ENCODE measurements at places on chromosomes 7 and 10.

GRCh38 chr7:128829391-128830166, 627 bp upstream of the FLNC start:
- no peak for DNase-seq
- no peaks in the 10 kb centered on the region for H3K27me3 ChIP-seq
- no peak overlapping the region for H3K27ac ChIP-seq
- peak overlapping the region; percentile 27 for H3K4me3 ChIP-seq
- peaks cover 46% of the 10 kb centered on the region for H3K4me1 ChIP-seq

DNA sequence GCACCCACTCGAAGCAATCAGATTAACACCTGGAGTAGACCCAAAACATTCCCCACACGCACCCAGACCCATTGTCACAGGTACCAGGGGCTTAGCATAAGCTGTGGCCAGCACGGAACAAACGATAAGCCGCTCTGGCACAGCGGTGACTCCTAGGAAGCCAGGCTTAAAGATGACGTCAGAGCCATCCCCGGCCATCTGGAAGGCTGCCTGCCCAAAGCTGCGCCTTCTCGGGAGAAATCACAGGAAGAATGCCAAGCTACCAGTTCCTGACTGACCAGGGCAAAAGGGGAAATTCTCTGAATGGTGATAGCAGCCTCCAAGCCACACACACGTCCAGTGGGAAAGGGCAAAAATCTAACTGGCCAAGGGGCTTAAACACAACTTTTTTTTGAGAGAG, 13.0 kb upstream of the WIPI2 start:
- H3K4me1 ChIP-seq, result no peaks in the 10 kb centered on the region
- H3K27ac ChIP-seq, result no peak overlapping the region
- no peaks in the 10 kb centered on the region for H3K36me3 ChIP-seq
- H3K27me3 ChIP-seq, result no peaks in the 10 kb centered on the region

GRCh38 chr10:113148901-113149300, 198.9 kb downstream of the TCF7L2 start:
- no peak for DNase-seq
- H3K27me3 ChIP-seq, result no peaks in the 10 kb centered on the region
- H3K4me3 ChIP-seq, result no peak overlapping the region
- no peak overlapping the region for H3K27ac ChIP-seq
- no peaks in the 10 kb centered on the region for H3K4me1 ChIP-seq

GRCh38 chr10:71840177-71840957, 10.7 kb downstream of the PSAP start:
- no peak overlapping the region for H3K4me3 ChIP-seq
- H3K27me3 ChIP-seq, result no peaks in the 10 kb centered on the region
- peak overlapping the region; percentile 95 for H3K27ac ChIP-seq
- peaks cover 71% of the 10 kb centered on the region for H3K4me1 ChIP-seq
- no peaks in the 10 kb centered on the region for H3K36me3 ChIP-seq

DNA sequence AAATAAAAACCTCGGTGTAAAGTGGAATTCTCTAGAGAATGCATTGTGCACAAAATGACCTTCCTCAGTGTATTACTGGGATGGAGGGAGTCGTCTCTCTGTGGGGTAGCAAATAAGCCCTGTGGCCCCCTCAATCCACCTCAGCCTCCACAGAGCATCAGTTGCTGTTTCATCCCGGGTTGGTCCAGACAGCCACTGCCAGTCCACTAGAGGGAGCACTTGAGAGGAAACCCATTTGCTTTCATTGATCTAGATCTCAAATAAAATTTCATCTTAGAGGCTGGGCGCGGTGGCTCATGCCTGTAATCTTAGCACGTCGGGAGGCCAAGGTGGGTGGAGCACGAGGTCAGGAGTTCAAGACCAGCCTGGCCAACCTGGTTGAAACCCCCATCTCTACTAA, 1128.7 kb downstream of the CNTNAP2 start:
- peak; percentile 15 for DNase-seq
- H3K4me1 ChIP-seq, result no peaks in the 10 kb centered on the region
- H3K4me3 ChIP-seq, result no peak overlapping the region
- H3K27me3 ChIP-seq, result no peaks in the 10 kb centered on the region
- H3K27ac ChIP-seq, result no peak overlapping the region
- H3K36me3 ChIP-seq, result peaks cover 2% of the 10 kb centered on the region

- H3K4me3 ChIP-seq, result no peak overlapping the region
- H3K27me3 ChIP-seq, result no peaks in the 10 kb centered on the region
- no peaks in the 10 kb centered on the region for H3K36me3 ChIP-seq
- H3K27ac ChIP-seq, result no peak overlapping the region
- H3K4me1 ChIP-seq, result peaks cover 3% of the 10 kb centered on the region
These were observed 606.0 kb downstream of the INHBA start for GRCh38 chr7:41096917-41097316.

- peaks cover 2% of the 10 kb centered on the region for H3K4me1 ChIP-seq
- H3K27ac ChIP-seq, result no peak overlapping the region
- no peaks in the 10 kb centered on the region for H3K36me3 ChIP-seq
- H3K27me3 ChIP-seq, result no peaks in the 10 kb centered on the region
- H3K4me3 ChIP-seq, result no peak overlapping the region
- no peak for DNase-seq
These were observed 657.6 kb downstream of the LRMDA start for GRCh38 chr10:76088980-76089379.

- no peak for DNase-seq
- H3K4me3 ChIP-seq, result no peak overlapping the region
- no peak overlapping the region for H3K27ac ChIP-seq
- H3K4me1 ChIP-seq, result no peaks in the 10 kb centered on the region
These were observed 58.0 kb downstream of the NEBL start for GRCh38 chr10:20839141-20839540.

DNA sequence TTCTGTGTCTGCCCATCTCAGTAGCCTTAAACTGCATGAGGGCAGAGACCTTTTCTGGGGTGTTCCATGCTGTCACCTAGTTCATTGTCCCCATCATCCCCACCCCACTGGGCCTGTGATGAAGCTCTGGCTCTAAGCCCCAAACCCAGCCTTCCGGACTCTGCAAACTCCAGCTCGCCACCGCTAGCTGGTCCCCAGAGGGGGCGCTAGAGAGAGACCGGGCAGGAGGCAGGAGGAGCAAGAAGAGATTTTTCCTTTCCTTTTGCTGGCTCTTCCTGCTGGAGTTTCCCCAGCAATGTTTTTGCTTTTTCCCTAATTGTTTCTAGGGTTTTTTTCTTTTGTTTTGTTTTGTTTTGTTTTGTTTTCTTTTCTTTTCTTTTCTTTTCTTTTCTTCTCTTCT, 234.4 kb downstream of the TEX36 start:
- DNase-seq, result peak; percentile 20
- no peak overlapping the region for H3K4me3 ChIP-seq
- H3K27me3 ChIP-seq, result peaks cover 16% of the 10 kb centered on the region
- no peaks in the 10 kb centered on the region for H3K36me3 ChIP-seq
- no peaks in the 10 kb centered on the region for H3K4me1 ChIP-seq
- H3K27ac ChIP-seq, result no peak overlapping the region

DNA sequence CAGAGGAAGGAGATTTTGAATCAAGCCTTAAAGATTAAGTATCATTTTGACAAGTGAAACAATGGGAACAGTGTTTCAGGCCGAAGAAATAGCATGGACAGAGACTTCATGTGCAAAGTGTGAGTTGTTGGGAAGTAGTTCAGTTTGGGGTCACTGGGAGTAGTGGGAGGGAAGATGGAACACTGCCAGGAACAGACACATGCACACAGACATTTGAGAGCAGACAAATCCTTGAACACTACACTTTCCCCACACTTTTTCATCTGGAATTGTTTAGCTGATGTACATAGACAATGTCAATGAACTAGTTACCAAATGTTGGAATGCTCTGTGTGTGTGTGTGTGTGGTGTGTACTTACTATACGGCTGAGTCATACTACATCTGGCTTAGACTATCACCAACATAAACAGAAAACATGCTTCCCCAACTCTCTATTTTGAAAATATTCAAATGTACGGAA, 52.4 kb upstream of the LRRC17 start:
- no peaks in the 10 kb centered on the region for H3K27me3 ChIP-seq
- no peak overlapping the region for H3K27ac ChIP-seq
- no peak overlapping the region for H3K4me3 ChIP-seq
- no peak for DNase-seq
- no peaks in the 10 kb centered on the region for H3K4me1 ChIP-seq

DNA sequence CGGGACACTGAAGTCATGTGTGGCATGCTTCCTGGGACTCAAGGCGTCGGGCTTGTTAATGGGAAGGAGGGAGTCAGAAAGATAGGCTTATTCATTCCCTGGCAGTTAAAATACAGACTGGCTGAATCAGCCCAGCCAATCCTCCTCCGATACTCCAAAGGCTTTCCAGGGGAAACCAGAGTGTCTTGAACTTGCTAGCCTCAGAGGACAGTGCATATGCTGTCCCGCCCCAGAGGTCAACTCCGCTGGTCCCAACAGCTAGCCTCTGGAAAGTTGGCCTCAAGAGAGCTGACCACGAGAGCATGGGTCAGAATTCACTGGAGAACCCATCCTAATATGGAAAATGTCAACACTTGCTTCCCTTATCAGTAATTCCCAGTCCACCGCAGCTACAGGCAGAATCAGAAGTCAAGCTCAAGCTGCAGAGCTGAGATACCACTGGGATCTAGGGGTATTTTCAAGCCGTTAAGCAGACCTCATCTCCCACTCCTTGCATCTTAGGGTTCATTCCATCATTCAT, 43.0 kb downstream of the ELMO1 start:
- no peak overlapping the region for H3K4me3 ChIP-seq
- DNase-seq, result no peak
- no peaks in the 10 kb centered on the region for H3K27me3 ChIP-seq
- H3K36me3 ChIP-seq, result no peaks in the 10 kb centered on the region
- peaks cover 2% of the 10 kb centered on the region for H3K4me1 ChIP-seq

DNA sequence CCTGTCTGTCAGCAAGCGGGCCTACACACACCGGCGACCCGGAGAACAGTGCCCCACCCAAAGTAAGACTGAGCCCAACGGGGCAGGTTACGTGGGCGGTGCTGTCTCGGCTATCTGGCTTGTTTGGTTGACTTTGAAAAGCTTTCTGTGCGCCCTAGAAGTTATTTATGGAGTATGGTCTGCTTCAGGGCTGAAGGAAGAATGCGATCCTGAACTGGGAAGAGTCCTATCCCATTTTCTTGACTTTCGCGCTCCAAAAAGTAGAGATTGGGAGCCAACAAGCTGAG, 1.5 kb downstream of the INA start:
- no peak overlapping the region for H3K27ac ChIP-seq
- H3K27me3 ChIP-seq, result peaks cover 13% of the 10 kb centered on the region
- DNase-seq, result no peak
- H3K4me1 ChIP-seq, result peaks cover 23% of the 10 kb centered on the region
- no peaks in the 10 kb centered on the region for H3K36me3 ChIP-seq
- peak overlapping the region; percentile 67 for H3K4me3 ChIP-seq

DNA sequence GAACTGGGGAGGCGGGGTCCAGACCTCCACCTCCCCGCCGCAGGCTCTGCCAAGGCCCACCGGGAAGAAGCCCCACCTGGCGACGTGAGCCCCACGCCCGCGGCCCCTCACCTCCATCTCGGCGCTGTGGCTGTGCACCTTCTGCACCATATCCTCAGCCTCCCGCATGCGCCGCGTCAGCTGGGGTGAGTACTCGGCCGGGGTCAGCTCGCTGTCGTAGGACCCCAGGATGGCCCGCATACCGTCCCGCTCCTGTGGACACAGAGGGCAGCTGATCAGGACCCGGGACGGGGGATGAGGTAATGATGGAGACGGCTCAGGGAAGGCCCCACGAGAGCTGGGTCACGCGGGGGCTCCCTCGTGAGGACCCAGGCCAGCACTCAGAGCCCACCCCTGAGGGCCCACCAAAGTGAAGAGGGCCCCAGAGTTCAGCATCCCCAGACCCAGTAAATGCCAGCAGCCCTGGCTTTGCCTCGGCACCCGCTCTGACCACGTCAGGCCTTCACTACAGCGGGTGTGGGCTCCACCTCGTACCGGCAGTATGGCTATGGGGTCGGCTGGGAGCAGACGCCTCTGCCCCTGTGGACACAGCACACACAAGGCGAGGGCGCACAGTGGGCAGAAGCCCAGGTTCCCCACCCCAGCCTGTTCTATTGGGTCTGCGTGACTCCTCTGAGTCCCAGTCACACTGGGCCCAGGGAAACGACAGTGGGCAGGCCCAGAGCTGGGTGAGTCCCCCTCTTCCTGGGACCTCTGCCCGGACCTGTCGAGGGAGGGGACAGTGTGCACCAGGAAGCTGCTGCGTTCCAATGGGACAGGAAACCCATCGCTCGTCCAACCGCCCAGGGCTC, 218.1 kb downstream of the MAD1L1 start:
- peaks cover 2% of the 10 kb centered on the region for H3K4me1 ChIP-seq
- no peak overlapping the region for H3K4me3 ChIP-seq
- DNase-seq, result no peak

GRCh38 chr7:140022582-140023211, 40.1 kb downstream of the PARP12 start:
- H3K4me1 ChIP-seq, result no peaks in the 10 kb centered on the region
- no peaks in the 10 kb centered on the region for H3K36me3 ChIP-seq
- no peaks in the 10 kb centered on the region for H3K27me3 ChIP-seq
- H3K27ac ChIP-seq, result no peak overlapping the region

DNA sequence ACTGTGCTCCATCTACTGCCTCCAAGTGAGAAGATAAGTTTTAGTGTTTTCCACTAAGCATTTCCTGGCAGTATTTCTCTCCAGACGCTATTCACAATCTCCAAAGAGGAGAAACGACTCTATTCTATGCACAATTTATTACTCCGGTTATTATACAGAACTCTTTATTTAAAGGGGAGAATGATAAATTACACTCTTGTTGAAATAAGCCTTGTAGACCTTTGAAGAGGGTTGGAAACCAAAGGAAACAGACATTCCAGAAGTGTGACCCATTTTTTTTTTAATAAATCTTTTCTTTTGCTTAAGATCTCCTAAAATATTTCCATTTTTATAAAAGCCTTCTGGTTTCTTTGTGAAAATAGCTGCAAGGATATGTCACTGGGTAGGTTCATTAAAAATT, 76.1 kb upstream of the HDAC9 start:
- H3K27ac ChIP-seq, result no peak overlapping the region
- H3K4me1 ChIP-seq, result peaks cover 7% of the 10 kb centered on the region
- no peaks in the 10 kb centered on the region for H3K36me3 ChIP-seq
- H3K27me3 ChIP-seq, result no peaks in the 10 kb centered on the region
- no peak overlapping the region for H3K4me3 ChIP-seq

- DNase-seq, result no peak
- H3K4me3 ChIP-seq, result no peak overlapping the region
- no peaks in the 10 kb centered on the region for H3K36me3 ChIP-seq
- no peak overlapping the region for H3K27ac ChIP-seq
- no peaks in the 10 kb centered on the region for H3K27me3 ChIP-seq
- peaks cover 6% of the 10 kb centered on the region for H3K4me1 ChIP-seq
These were observed 24.7 kb downstream of the STAM start for GRCh38 chr10:17668435-17669184.
